ENCODE measurements at places on chromosomes 1 and 21. TPM values are rescaled to one million over a fixed set of nuclear protein-coding genes. Genes with fewer than 3 reads are reported as not detected.

ACTA1 gene
- not detected for total RNA-seq

NIT1 gene
- 29.6 TPM for total RNA-seq

EPHB2 gene
- 32.5 TPM for total RNA-seq

PBXIP1 gene
- 15.9 TPM for total RNA-seq

IGSF5 gene
- not detected for total RNA-seq

B3GALT2 gene
- total RNA-seq, result not detected

S100A14 gene
- total RNA-seq, result 0.24 TPM

SMYD3 gene
- 15.4 TPM for total RNA-seq

RXFP4 gene
- not detected for total RNA-seq

LAX1 gene
- not detected for total RNA-seq

SPATA45 gene
- not detected for total RNA-seq

LENEP gene
- total RNA-seq, result not detected

FAM177B gene
- not detected for total RNA-seq

PTGFRN gene
- total RNA-seq, result 15.0 TPM

CNST gene
- 8.5 TPM for total RNA-seq

DIPK1A gene
- 8.6 TPM for total RNA-seq

SUSD4 gene
- 0.48 TPM for total RNA-seq

ERICH3 gene
- not detected for total RNA-seq

SLC45A1 gene
- 10.3 TPM for total RNA-seq

FABP3 gene
- total RNA-seq, result not detected

All from A549 treated with Mapracorat at 1 μM for 4 hours (cell line).